ENCODE measurements at places on chromosomes 11 and 22. TPM values are rescaled to one million over a fixed set of nuclear protein-coding genes. Genes with fewer than 3 reads are reported as not detected.

The OR5A1 gene
- total RNA-seq = not detected

The MUC6 gene
- total RNA-seq = not detected

The ASRGL1 gene
- total RNA-seq = 11.6 TPM

The RASSF10 gene
- total RNA-seq = not detected

The ADM2 gene
- not detected for total RNA-seq

The PKNOX2 gene
- 2.9 TPM for total RNA-seq

The ZNF280B gene
- total RNA-seq = 0.69 TPM

The ANKK1 gene
- 0.17 TPM for total RNA-seq

The TREH gene
- total RNA-seq = not detected

DNA sequence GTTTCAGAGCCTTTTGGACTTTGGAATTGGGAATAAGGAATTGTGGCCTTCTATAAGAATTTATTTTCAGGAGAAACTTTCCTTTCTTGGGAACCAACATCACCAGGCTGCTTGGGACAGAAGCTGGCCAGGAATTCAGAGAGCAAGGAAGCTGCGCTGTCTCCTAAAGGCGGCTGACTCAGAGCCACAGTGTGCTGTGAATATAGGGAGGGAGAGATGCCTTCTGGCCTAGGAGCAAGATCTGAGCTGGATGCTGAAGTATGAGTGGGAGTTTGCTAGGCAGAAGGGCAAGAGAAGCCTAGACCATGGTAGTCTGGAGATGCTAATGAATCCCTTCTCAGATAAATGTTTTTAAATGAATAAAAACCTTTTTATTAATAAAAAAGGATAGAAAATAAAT lies 213.7 kb upstream of the TBCEL start:
- no peak overlapping the region for H3K27ac ChIP-seq
- no peaks in the 10 kb centered on the region for H3K36me3 ChIP-seq
- no peaks in the 10 kb centered on the region for H3K4me1 ChIP-seq
- H3K27me3 ChIP-seq = no peaks in the 10 kb centered on the region

GRCh38 chr22:23094695-23095681 lies 24.7 kb downstream of the GNAZ start:
- DNase-seq = no peak
- no peaks in the 10 kb centered on the region for H3K27me3 ChIP-seq
- no peak overlapping the region for H3K4me3 ChIP-seq
- no peaks in the 10 kb centered on the region for H3K36me3 ChIP-seq

- no peaks in the 10 kb centered on the region for H3K4me1 ChIP-seq
- H3K27me3 ChIP-seq = no peaks in the 10 kb centered on the region
- no peak overlapping the region for H3K4me3 ChIP-seq
- no peaks in the 10 kb centered on the region for H3K36me3 ChIP-seq
- H3K27ac ChIP-seq = no peak overlapping the region
These were observed 637.2 kb downstream of the ETS1 start for GRCh38 chr11:127950162-127950561.

- DNase-seq = no peak
- no peaks in the 10 kb centered on the region for H3K27me3 ChIP-seq
- no peak overlapping the region for H3K27ac ChIP-seq
These were observed 189.7 kb upstream of the TMEM45B start for GRCh38 chr11:129625930-129626329.

GRCh38 chr11:36948460-36949127 lies 350.6 kb upstream of the RAG2 start:
- no peak overlapping the region for H3K27ac ChIP-seq
- no peaks in the 10 kb centered on the region for H3K36me3 ChIP-seq
- H3K27me3 ChIP-seq = no peaks in the 10 kb centered on the region
- peaks cover 9% of the 10 kb centered on the region for H3K4me1 ChIP-seq
- no peak for DNase-seq
- no peak overlapping the region for H3K4me3 ChIP-seq

DNA sequence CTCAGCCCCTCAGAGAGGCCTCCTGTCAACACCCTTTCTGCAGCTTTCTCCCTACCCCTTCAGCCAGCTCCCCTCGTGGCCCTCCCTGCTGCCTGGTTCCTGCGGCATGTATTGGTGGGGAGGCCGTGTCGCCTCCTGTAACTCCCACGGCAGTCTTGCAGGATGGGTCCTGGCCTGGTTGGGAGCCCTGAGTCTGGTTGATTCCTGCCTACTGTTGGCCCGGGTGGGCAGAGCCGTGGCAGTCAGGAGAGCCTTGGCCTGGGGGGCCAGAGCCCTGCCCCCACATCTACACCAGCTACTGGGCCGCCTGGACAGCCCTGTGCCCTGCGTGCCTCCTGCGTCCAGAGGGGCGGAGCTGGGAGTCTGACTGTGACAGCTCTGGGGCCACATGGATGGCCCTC lies 30.3 kb upstream of the GRAMD4 start:
- peaks cover 4% of the 10 kb centered on the region for H3K36me3 ChIP-seq
- no peak overlapping the region for H3K27ac ChIP-seq
- DNase-seq = no peak
- H3K4me3 ChIP-seq = no peak overlapping the region

- no peak for DNase-seq
- no peak overlapping the region for H3K4me3 ChIP-seq
- H3K36me3 ChIP-seq = no peaks in the 10 kb centered on the region
- peaks cover 36% of the 10 kb centered on the region for H3K4me1 ChIP-seq
- H3K27me3 ChIP-seq = no peaks in the 10 kb centered on the region
These were observed 5.2 kb upstream of the OAF start for GRCh38 chr11:120205596-120206161.

GRCh38 chr11:62656796-62657429 lies 3.8 kb upstream of the INTS5 start:
- no peaks in the 10 kb centered on the region for H3K27me3 ChIP-seq
- no peak for DNase-seq
- H3K27ac ChIP-seq = no peak overlapping the region
- H3K4me1 ChIP-seq = peaks cover 16% of the 10 kb centered on the region
- no peaks in the 10 kb centered on the region for H3K36me3 ChIP-seq
- H3K4me3 ChIP-seq = no peak overlapping the region

DNA sequence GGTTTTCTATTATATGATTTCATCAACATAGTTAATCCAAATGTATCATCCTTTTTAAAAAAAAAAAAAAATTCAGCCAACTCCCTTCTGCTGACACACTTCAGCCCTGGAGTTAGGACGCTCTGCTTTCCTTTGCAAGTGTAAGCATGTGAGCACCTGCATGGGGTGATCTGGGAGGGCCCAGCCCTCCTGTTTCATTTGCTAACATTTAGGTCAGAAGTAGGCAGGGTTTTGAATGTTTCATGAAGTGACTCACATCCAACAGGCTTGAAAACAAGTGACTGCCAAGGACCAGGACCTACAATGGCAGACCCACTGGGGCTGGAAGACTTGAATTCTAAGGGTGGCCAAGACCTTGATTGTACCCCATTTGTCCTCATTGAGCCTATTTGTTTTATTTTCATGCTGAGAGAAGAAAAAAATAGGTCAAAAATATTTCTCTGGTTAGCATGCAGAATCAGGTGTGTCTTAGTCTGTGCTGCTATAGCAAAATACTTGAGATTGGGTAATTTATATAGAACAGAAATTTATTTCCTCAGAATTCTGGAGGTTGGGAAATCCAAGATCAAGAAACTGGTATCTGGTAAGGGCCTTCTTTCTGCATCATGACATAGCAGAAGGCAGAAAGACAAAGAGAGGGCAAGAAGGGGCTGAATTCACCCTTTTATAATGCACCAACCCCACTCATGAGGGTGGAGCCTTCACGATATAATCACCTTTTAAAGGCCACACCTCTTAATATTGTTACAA lies 137.6 kb downstream of the CD44 start:
- no peaks in the 10 kb centered on the region for H3K36me3 ChIP-seq
- peaks cover 24% of the 10 kb centered on the region for H3K4me1 ChIP-seq
- no peak for DNase-seq
- no peak overlapping the region for H3K4me3 ChIP-seq

DNA sequence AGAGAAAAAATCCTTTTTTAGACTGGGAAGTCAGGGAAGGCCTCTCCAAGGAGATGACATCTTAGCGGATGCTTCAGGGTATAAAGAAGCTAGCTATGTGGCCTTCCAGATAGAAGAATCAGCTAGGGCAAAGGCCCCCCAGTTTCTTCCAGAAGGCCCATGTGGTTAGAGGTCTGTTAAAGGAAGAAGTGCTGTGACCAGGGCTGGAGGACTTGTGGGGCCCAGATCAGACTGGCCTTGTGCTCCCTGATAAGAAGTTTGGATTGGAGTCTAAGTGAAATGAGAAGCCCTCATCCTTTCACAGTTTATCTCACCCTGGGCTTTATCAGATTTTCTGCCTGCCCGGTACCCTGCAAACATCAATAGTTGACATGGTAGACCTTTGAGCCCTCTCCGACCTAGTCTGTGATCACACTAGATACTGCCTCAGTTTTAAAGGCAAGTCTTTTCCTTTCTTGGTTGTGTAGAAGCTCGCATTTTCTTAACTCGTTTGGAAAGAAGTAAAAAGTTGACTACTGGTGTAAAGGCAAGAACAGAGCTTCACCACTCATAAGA lies 7.8 kb downstream of the AMPD3 start:
- DNase-seq = no peak
- no peaks in the 10 kb centered on the region for H3K27me3 ChIP-seq
- H3K36me3 ChIP-seq = no peaks in the 10 kb centered on the region
- no peak overlapping the region for H3K27ac ChIP-seq

DNA sequence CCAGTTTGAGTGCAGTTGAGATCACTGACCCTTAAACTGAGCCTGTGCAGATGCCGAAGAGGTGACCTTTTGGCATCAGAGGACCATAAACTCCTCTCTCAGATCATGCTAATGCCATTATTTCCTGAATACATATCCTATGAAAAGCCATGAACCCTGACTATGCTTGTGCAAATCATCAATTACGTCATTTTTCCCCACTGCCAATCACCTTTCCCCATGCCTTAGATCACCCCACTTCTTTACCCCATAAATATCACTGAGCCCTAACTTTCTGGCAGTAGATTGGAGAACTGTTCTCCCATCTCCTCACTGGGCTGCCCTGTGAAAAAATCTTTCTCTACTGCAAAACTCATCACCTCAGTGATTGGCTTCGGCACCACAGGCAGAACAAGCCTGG lies 32.9 kb downstream of the MTNR1B start:
- no peak overlapping the region for H3K4me3 ChIP-seq
- no peaks in the 10 kb centered on the region for H3K36me3 ChIP-seq
- no peaks in the 10 kb centered on the region for H3K4me1 ChIP-seq
- H3K27me3 ChIP-seq = no peaks in the 10 kb centered on the region
- no peak overlapping the region for H3K27ac ChIP-seq

- H3K27me3 ChIP-seq = no peaks in the 10 kb centered on the region
- H3K4me1 ChIP-seq = peaks cover 28% of the 10 kb centered on the region
- H3K36me3 ChIP-seq = peaks cover 80% of the 10 kb centered on the region
- no peak overlapping the region for H3K4me3 ChIP-seq
These were observed 24.8 kb upstream of the FNBP4 start for GRCh38 chr11:47791774-47792430.

- peaks cover 100% of the 10 kb centered on the region for H3K36me3 ChIP-seq
- H3K27me3 ChIP-seq = no peaks in the 10 kb centered on the region
- no peak for DNase-seq
- H3K4me3 ChIP-seq = peak overlapping the region; percentile 58
These were observed 12.2 kb downstream of the SMTN start for GRCh38 chr22:31093086-31093850.

GRCh38 chr11:1447845-1448825 lies 38.4 kb downstream of the MOB2 start:
- no peaks in the 10 kb centered on the region for H3K27me3 ChIP-seq
- no peak overlapping the region for H3K27ac ChIP-seq
- peaks cover 5% of the 10 kb centered on the region for H3K4me1 ChIP-seq
- H3K4me3 ChIP-seq = no peak overlapping the region
- no peaks in the 10 kb centered on the region for H3K36me3 ChIP-seq
- no peak for DNase-seq

DNA sequence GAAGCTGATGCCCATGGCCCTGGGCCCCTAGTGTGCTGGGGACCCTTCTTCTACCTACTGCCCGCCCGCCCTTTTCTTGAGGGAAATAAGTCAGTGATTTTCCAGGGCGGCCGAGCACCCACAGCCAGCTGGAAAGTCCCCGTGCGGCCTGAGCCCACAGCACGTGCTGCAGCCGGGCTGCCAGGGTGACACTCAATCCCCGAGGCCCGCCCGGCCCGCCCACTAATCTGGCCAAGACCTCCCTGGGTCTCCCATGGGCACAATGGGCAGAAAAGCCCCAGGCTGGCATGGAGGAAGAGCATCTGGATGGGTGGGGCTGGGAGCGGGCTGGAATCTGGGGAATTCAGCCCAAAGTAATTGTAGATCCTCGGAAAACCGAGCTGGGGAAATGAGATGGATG lies 24.8 kb downstream of the WNT7B start:
- DNase-seq = no peak
- no peak overlapping the region for H3K4me3 ChIP-seq
- H3K27me3 ChIP-seq = no peaks in the 10 kb centered on the region
- H3K27ac ChIP-seq = no peak overlapping the region

- H3K36me3 ChIP-seq = no peaks in the 10 kb centered on the region
- peaks cover 32% of the 10 kb centered on the region for H3K4me1 ChIP-seq
- no peaks in the 10 kb centered on the region for H3K27me3 ChIP-seq
- no peak overlapping the region for H3K4me3 ChIP-seq
- H3K27ac ChIP-seq = no peak overlapping the region
- DNase-seq = no peak
These were observed 108.0 kb downstream of the CCDC81 start for GRCh38 chr11:86482692-86483091.

- no peak overlapping the region for H3K27ac ChIP-seq
- no peak overlapping the region for H3K4me3 ChIP-seq
- H3K4me1 ChIP-seq = no peaks in the 10 kb centered on the region
- no peaks in the 10 kb centered on the region for H3K27me3 ChIP-seq
- DNase-seq = peak; percentile 60
These were observed 128.4 kb downstream of the OPCML start for GRCh38 chr11:133403900-133404299.

DNA sequence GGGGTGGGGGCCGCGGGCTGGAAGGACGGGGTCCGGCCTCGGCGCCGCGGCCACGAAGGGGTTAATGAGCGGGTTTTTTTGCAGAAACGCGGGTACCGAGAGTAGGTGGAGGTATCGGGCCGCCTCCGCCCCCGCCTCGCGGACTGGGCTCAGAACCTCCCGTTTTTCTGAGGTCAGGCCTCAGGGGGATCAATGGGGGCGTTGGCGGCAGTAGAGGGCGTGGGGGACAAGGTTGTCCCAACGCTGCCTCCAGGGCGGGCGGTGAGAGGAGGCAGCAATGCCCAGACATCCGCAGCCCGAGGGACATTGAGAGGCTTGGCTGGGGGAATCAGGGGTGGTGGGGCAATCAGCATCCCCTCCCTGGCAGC lies 34.8 kb upstream of the PRODH start:
- DNase-seq = no peak
- H3K27ac ChIP-seq = no peak overlapping the region
- H3K27me3 ChIP-seq = peaks cover 16% of the 10 kb centered on the region
- H3K4me3 ChIP-seq = peak overlapping the region; percentile 62
- no peaks in the 10 kb centered on the region for H3K36me3 ChIP-seq
- H3K4me1 ChIP-seq = no peaks in the 10 kb centered on the region
